Fibroblast of skin of back (primary cell): ENCODE measurements at places on chromosomes 12 and 14.

DNA sequence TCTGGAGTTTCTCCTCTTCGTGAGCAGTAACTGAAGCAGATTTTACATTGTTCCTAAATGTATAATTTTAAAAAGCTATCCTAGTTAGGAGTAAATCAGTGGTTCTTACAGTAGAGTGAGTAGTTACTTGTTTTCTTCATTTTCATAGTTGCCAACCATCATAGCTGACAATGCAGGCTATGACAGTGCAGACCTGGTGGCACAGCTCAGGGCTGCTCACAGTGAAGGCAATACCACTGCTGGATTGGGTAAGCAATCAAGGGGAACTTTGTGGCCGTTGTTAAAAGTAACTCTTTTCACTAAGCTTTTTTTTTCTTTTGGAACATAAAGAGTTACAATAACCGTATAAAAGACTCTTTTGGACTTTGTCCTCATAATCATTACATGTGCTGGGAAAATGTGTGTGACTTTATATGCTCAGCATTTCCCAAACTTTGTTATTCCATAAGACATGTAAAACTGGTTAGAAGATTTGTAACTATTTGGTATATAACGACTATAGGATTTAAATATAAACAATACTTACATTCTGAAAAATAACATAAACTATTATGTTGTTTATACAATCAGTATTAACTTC lies 12.4 kb downstream of the LRRC10 start:
- DNase-seq: no peak

DNA sequence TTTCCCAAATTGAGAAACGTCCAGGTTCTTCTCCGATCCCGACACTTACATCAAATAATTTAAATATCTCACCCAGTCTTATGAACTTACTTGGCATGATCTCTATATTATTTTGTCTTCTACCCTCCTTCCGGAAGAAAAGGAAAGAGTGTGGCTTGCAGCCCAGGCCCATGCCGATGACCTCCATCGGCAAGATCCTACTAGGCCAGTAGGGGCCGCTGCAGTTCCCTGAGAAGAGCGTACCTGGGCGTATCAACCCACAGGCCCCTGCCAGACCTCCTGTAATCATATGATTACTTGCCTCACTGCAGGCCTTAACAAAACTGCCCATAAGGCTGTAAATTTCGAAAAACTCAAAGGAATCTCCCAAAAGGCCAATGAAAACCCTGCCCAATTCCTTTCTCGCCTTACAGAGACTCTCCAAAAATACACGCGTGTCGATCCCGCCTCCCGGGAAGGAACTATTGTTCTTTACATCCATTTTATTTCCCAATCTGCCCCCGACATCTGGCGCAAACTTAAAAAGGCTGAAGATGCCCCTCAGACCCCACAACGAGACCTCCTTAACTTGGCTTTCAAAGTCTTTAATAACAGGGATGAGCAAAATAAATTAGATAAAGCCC lies 69.6 kb downstream of the MOK start:
- peak; percentile 68 for DNase-seq

- DNase-seq: no peak
These were observed 38.8 kb downstream of the FAM222A start for GRCh38 chr12:109752117-109753053.

GRCh38 chr12:13177373-13177772 lies 19.2 kb upstream of the EMP1 start:
- DNase-seq: no peak
